ENCODE measurements at places on chromosomes 1 and 21.
A peak's percentile ranks its signal among the peaks of the same experiment; 100 is the strongest.

GRCh38 chr1:9253004-9253403 lies 18.4 kb downstream of the H6PD start:
- DNase-seq: peak; percentile 64

- DNase-seq: no peak
These were observed 22.5 kb upstream of the ZNF648 start for GRCh38 chr1:182083851-182084486.

- DNase-seq: no peak
These were observed 29.5 kb downstream of the BRINP2 start for GRCh38 chr1:177200290-177200689.

- no peak for DNase-seq
These were observed 803.1 kb downstream of the USP25 start for GRCh38 chr21:16532840-16533239.

All from GM23338 (cell line).